Activated CD4-positive, alpha-beta T cell treated with anti-CD3 and anti-CD28 coated beads, Interleukin-2, Interleukin-6, amounts not matched to agents 100 ng/mL and 50 ng/mL, durations not matched to agents 16 hours and 8 hours (primary cell): ENCODE measurements at places on chromosomes 6 and 20.

DNA sequence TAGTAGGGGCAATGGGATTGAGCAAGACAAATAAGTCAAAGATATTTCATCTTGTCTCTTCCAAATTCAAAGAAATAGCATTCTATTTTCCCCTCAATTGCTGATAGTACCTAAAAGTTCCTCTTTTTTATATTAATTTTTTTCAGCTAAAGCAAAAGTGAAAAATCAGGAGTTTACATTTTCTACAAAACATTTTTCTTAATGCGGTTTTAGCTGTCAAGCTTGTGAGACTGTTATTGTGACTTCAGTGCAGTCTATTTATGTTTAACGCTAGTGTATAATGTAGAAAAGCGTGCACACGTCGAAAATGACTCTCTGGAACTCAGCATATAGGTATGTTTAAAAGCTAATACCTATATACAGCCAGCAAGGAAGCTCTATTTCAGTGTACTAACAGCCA, 119.8 kb downstream of the BTBD3 start:
- DNase-seq = no peak

GRCh38 chr6:142821860-142822259, 123.1 kb downstream of the HIVEP2 start:
- no peak for DNase-seq

DNA sequence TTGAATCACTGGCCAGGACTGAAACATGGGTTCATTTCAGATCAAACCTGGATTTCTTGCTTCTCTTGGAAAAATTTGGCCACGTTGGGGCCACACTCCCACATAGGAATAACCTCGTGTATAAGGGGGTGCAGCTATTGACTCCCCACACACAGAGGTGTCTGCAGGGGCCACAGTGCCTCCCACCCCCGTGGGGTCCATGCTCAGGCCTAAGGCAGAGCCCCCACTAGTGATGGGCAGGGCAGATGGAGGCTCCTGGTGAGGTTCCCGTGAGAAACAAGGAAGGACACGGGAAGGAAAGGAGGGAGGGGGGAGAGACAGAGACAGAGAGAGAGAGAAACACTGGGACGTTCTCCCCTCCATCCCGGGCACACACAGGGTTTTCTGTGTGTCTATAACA, 230.5 kb downstream of the ERMARD start:
- DNase-seq = no peak

DNA sequence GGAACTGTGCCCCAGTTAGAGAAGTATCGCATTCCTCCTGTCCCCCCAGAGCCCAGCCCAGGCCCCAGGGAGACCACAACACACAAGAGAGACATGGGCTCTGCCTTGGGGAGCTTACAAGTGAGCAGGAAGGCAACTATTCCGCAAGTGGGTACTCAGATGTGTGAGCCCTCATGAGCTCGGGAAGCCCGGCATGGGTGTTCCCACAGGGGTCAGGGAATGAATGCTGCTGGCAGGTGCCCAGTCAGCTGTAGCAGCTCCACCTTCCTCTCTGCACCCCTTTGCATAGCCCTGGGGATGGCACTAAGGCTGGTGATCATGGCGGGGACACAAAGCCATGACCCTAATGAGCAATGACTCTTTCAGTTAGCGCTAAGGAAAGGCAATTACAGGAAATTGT, 194.1 kb downstream of the SYNDIG1 start:
- DNase-seq = no peak

DNA sequence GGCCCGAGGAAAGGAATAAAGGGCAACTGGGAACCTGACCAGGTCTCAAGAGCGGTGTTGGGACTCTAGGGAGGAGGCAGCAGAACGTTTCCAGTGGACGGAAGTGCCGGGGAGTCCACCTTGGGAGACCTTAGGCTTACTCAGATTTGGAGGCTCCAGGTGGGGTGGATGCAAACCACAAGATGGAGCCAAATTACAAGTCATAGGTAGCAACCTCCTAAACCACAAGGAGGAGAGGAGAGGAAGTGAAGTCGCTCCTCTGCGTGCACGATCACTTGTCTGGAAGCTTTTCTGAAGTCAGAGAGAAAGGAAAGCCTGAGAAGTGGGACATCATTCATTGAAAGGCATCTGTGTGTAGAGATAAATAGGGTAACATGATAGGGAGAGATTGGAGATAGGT, 9.3 kb downstream of the HLA-DOA start:
- no peak for DNase-seq

DNA sequence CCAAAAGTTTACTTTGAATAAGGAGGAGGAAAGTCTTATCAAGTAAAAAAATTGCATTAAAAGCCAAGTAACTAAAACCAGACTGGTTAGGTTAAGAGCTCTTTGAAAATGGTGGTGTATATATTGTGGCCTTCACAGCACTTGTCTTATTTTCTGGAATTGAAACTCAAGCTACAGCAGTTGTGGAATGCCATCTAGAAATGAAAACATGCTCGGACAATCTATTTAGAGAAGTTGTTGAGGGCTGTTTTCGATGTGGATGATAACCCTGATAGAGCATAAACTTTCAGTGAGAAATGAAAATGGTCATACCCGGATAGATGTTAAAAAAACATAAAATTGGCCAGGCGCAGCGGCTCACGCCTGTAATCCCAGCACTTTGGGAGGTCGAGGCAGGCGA, 47.0 kb downstream of the ARID1B start:
- DNase-seq = no peak

GRCh38 chr6:39140556-39141167, 25.7 kb upstream of the SAYSD1 start:
- no peak for DNase-seq

DNA sequence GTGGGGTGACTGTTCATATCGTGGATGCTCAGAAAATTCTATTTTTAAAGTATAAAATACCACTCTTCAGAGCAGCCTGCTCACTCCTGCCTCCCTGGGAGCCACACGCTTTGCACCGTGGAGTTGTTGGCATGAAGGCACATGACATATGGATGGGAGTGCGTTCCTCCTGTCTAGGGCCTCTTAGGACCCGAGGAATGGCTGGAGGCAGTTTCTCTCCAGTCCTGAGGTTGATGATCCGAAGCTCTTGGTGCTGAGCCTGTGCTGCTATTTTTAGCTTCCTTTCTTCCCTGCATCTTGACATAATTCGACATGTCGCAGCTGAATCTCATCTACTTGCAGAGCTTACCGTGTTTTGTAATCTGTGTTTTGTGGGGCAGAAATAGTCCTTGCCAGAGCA, 73.9 kb downstream of the PHACTR3 start:
- DNase-seq = no peak
